Stimulated activated CD8-positive, alpha-beta memory T cell treated with anti-CD3 and anti-CD28 coated beads, Interleukin-15, amount 100 ng/mL, for 4 hours (primary cell): ENCODE measurements at places on chromosomes 12 and 14.

DNA sequence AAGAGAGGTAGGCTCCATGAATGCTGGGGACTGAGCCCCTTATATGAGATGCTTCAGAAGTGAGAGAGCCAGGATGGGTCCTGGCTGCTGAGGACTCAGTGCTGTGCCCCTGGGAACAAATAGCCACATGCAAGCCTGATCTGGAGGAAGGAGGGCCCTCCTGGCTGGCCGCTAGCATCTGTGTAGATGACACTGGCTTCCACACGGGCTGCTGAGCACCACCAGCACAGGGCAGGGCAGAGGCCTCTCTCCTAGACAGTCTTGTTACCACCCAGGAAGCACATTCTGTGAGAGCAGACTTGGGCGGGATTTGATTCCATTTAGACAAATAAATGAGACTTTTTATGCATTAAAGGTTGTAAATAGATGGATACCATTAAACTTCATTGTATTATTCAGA, 48.0 kb downstream of the ZNF664 start:
- DNase-seq, result no peak

DNA sequence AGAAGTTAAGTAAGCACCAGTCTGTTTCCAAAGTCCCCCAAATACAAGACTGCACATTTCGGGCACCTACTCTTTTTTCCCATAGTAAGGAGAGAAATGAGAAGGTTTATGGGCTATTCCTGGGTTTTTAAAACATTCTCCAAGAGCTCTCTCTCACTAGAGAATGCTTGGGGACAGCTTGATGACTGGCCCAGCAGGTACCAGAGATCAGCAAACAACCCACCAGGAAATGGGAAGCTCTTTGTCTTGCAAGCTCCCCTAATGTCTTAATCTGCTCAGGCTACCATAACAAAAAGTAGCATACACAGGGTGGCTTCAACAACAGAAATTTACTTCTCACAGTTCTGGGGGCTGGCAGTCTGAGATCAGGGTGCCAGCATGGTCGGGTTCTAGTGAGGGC, 41.8 kb upstream of the CRY1 start:
- no peak for DNase-seq

DNA sequence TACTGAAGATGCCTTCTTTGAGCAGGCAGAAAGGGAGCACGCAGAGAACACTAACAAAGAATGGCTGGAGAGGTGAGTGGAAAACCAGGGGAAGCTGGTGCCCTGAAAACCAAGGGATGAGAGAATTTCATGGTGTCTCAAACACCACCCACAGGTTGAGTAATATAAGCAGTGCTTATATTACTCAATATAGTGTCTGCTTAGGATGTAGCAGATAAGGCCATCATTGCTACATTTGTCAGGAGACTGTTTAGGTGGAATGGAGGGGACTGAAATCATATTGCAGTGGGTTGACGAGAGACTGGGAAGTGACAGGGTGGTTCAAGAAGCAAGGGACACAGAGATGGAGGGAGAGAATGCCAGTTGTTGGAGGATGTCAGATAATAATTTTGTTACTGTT, 20.6 kb downstream of the PKP2 start:
- no peak for DNase-seq

- no peak for DNase-seq
Measured at GRCh38 chr14:34350903-34351302, 111.1 kb downstream of the SPTSSA start.

GRCh38 chr12:29176941-29177340, 27.9 kb downstream of the FAR2 start:
- DNase-seq, result no peak

DNA sequence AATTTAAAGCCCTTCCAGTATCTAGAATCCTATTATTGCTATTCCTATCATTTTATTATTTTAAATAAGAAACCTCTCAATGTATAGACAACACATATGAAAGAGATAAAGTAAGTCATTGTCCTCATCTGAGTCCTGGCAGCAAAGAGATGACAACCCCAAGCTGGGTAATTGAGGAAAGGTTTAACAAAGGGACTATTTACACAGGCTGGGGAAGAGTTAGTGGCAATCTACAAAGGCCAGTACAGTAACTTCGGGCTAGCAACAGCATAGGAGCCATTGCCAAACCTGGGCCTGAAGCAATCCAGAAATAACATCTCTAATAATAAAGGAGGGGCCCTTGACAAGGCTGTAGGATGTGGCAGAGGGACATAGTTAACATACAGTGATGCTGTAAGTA, 11.2 kb downstream of the PDE6H start:
- no peak for DNase-seq

GRCh38 chr14:26128931-26129671, 468.7 kb downstream of the NOVA1 start:
- DNase-seq, result no peak

DNA sequence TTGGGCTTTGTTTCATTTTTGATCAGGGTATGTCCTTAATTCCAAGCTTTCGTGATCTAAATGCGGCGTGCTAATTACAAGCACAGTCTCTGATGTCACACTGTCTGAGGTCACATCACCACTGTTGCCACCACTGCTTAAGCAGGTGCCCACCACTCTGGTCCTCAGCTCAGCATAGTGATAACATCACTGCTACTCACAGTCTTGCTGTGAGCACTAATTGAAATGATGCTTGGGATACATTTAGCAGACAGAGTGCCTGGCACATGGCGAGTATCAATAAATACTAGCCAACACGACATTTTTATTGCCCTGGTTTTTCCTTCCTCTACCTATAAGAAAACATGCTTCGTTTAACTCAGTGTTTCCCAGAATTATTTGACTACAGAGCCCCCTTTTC, 7.9 kb downstream of the RILPL2 start:
- no peak for DNase-seq

- DNase-seq, result no peak
Measured at GRCh38 chr12:8946733-8947132, 2.7 kb downstream of the M6PR start.

- no peak for DNase-seq
Measured at GRCh38 chr14:21042918-21043317, 756 bp downstream of the RNASE7 start.

- DNase-seq, result no peak
Measured at GRCh38 chr14:98014851-98015615, 1217.9 kb downstream of the VRK1 start.

DNA sequence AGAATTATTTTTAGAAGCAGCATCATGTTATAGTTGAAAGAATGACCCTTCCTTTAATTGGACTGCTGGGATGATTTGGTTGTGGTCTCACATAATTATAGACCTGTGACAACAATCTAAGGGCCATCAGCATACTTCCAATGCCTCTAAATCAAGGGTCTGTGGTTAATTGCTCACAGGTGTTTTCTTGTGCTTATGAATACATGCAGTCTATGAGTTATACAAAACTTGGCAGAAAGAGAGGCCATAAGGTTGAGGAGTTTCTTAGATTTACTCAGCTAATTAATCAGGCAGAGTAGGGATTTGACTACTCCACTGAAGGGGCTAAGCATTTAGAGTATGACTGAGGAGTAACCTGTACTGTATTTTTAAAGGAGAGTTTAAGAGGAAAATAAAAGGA, 37.0 kb upstream of the FRMD6 start:
- no peak for DNase-seq

DNA sequence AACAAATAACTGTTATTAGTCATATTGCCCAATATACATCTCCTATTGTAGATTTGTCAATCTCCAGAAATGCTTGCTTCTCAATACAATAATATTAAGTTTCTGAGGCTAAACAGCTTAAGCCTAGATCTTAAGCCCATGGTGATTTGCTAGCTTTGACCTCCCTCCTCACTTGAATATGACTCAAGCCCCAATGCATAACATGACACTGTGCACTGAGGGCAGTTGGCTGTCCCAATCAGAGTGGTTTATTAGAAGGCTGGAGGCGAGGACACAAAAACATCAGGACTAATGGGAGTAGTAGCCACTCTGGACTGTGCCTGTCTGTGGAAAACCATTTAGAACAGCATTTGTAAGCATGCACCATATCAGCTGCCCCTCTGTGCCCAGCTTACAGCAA, 81.1 kb upstream of the GTF2A1 start:
- DNase-seq, result no peak

GRCh38 chr12:7327918-7328317, 24.0 kb downstream of the ACSM4 start:
- no peak for DNase-seq

- no peak for DNase-seq
Measured at GRCh38 chr14:81474685-81475324, 58.8 kb downstream of the SEL1L start.
